ENCODE measurements at places on chromosomes 3 and 15.

GRCh38 chr15:40100123-40100946 lies 8.3 kb downstream of the BMF start:
- no peak for DNase-seq

DNA sequence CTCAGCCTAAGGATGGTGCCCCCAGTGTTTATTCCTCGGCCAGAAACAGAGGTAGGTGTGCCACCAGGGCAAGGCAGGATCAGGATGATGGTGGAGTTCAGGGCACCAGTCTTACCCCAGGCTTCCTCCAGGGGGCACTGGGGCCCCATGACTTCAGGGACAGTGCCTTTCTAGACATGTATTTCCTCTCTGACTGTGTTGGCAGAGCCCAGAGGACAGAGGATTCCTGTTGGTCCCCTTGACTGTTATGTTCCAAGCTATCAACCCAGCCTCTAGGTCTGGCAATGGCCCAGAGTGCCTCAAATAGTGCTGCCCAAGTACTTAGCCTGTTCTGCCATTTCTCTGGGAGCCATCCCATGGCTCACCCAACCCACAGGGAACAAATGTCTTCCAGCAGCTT lies 2.8 kb downstream of the HEMK1 start:
- DNase-seq = peak; percentile 69

GRCh38 chr15:99493461-99493860 lies 72.3 kb upstream of the MEF2A start:
- no peak for DNase-seq

- no peak for DNase-seq
Observed at GRCh38 chr3:124963755-124964154, 29.2 kb upstream of the MUC13 start.

- DNase-seq = no peak
Observed at GRCh38 chr3:61729038-61729634, 167.8 kb downstream of the PTPRG start.

- no peak for DNase-seq
Observed at GRCh38 chr3:127412578-127413317, 124.9 kb upstream of the PRR20G start.

GRCh38 chr15:86571873-86572272 lies 492.2 kb downstream of the AGBL1 start:
- no peak for DNase-seq

DNA sequence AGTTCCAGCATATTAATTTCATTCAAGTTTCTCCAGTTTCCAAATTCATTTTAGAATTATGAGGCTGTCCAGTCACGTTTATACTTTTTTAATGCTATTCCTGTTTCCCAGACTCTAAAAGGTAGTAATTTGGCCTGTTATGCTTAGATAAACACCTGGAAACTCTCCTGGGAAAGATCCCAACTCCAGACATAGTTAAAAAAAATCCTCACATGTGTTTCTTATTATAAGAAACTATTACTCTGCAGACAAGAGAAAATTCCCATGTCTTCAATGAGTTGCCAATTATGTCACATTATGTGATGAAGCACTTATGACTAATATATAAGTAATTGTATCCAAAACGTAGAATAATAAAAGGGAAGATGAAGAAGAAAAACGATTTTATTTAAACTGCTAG lies 137.1 kb upstream of the TMC3 start:
- DNase-seq = no peak

- no peak for DNase-seq
Observed at GRCh38 chr3:89506462-89507103, 399.2 kb downstream of the EPHA3 start.

GRCh38 chr3:156511987-156512677 lies 42.8 kb downstream of the SSR3 start:
- DNase-seq = no peak

DNA sequence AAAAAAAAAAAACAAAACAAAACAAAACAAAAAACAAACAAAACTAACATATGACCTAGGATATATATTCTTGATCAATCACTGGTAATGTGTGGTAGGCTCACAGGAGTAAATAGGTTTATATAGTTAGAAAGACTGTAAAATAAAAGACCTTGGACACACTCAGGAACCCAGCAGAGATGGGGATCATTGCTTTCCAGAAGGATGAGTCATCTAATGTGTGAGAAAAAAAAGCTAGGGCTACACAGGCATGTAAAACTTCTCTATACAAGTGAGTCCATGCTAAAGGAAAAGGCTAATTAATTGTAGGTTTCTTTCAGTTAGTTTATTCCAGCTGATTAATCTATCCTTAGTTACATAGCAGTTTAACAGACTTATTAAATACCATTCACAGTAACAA lies 710.3 kb upstream of the ARPP21 start:
- no peak for DNase-seq

GRCh38 chr3:110165753-110166152 lies 828.4 kb upstream of the DPPA4 start:
- no peak for DNase-seq

DNA sequence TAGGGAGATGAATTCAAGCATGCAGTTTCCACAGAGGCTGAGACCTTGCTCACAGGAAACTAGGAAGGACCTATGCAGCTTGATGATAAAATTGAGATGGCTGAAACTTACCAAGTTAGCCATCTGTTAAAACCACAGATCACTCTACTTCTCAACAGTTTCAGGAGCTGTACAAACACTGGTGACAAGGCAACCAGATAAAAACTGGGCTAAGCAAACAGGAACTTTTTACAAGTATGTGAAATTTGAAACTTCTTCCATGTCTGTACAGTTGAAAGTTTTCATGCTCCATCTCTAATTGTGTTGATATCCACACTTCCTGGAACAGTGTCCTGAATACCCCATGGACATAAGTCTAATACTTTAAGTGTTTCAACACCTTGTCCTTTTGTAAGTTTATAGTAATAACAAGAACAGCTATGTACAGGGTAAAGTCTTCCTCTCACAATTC lies 78.2 kb downstream of the FAIM start:
- no peak for DNase-seq

DNA sequence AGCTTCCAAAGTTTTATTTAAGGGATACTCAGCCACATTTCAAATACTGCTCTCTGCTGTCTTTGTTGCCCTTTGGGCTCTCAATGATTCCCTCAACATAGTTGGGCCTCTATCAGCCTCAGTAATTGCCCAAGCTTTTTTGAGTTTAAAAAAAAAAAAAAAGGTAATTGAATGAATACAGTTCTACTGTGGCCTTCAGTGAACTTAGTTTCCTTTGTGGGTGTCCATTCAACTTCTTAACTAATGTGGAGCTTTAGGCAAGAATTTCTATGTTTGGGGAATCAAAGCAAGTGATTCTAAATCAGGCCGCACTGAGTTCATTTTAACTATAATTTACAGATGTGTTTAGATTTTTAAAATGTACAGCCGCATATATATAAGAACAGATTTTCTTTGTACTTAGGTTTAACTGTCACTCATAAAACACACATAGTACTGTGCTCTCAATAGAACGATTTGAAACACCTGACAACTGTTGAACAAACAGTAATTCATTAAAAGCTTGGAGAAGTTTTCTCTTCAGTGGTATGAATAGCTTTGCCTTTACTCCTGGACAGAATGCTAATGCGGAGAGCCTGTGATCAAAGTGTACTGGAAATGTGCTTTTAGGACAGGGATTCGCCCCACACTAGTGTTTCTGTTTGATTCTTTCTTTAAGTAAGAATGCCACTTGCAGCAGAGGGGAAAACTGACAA lies 844.9 kb upstream of the SEMA6D start:
- DNase-seq = no peak

DNA sequence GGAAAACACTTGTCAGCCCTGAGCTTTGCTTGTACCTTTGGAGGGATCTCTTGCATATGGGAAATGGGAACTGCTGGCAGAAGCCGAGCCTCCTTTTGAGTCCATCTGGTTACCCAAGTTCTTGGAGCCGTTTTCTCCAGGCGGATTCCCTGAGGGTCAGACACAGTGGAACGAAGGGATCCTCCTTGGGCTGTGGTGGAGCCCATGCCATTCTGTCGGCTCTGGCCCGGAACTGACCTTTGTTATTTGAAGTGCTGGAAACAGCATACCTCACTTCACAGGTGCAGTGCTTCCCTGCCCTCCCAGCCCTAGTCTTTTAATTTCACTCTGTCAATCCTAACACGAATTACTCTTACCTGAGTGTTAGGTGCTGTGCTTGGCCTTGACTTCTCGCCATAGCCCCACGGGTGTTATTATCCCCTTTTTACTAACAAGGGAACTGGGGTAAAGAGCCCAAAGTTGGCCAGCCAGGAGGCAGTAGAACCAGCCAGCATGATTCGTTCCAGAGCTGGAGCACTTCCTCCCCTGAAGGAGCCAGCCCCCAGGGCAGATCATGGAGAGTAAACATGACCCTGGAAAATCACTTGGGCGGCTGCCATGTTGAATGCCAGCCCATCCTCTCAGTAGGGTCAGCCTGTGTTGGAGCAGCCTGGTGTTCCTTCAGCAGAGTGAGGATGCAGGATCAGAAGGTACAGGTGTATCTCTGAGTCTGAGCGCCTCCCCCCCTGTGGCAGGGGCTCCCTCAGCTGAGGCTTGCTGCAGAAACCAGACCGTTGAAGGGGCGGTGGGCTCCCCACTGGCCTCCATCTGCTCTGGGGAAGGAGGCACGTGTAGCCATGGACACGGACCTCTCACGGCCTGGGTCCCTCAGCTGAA lies 143.2 kb downstream of the DNAJB8 start:
- DNase-seq = no peak

DNA sequence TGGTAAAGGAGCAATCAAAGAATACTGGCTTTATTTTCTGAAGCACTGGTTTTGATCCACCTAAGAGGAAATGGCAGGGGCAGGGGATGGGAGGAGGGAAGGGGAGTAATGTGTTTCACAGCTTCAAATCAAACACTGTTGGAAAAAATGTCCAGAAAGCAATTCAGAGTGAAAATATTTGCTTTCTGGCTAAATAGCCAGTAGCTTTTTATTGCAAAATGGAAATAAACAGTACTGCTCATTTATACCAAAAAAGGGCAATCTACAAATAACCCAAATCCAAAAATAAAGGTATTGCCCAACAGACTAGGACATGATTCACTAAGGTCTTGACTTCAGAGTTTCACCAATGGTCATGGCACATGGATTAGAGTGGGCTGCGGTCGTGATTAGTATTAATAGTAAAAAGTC lies 279.3 kb upstream of the THBS1 start:
- DNase-seq = no peak

DNA sequence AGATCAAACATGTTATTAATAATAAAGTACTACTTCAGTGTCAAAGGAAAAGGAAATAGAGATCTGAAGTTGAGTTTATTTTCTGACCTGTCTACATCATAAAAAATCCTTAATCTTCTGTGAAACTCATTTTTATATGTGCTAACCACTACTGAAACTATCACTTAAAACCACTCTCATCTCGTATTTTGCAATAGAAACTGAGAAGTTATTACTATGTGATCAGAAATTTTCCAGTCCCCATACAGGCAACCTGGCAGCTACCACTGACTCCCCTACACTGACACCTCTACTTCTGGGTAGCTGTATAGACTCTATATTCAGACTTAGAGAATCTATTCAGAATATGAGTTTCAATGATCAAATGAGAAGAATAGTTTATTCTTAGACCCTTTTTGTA lies 8.3 kb downstream of the HDGFL3 start:
- DNase-seq = no peak

DNA sequence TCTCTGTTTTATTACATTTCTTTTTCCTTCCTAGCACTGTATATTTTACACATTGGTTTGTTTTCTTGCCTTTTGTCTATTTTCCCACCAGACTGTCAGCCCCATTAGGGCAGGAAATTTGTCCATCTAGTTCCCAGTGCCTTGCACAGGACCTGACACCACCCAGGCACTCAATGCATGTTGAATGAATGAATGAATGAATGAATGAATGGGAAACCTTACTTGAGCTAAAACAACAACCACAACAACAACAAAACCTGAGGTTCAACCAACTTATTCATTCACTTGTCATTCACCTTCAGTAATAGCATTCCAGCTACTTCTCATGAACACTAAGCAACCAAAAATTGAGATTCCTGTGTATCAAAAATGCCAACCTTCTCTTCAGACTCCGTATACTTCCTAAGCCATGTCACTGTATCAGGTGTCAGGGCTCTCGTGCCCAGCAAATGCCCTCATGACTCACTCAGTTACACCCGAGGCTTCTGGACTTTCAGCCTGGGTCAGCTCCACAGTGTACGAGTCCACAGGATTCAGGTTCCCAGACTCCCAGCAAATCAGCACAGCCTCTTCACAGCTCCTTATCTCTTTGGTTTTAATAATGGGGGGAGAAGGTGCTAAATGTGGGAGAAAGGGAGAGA lies 37.3 kb downstream of the FSD2 start:
- no peak for DNase-seq

DNA sequence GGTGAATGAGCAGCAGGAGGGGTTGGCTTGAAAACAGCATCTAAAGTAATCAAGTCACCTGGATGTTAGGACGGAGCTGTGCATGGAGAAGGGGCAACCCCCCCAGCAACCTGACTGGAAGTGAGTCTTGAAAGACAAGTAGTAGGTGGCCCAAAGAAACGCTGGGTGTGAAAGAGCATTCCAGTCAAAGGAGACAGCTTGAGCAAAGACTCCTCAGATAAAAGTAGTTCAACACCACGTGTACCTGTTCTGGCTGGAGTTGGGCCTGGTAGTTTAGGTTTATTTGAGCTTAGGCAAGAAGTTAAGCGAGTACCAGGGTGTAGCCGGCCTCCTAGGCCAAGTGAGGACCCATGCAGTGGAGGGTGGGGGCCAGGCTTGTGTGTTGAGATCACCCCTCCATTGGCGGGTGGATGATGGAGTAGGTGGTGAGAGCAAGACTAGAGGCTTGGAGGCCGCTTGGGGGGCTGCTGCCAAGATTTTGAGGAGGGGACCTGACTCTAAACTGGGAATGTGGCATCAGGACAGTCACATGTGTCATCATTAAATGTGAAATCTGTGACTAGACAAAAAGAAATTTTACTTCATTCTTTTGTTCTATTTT lies 61.3 kb downstream of the ABHD2 start:
- DNase-seq = no peak

- no peak for DNase-seq
Observed at GRCh38 chr3:6739288-6739687, 121.6 kb upstream of the GRM7 start.

GRCh38 chr3:115518100-115518852 lies 105.0 kb upstream of the GAP43 start:
- no peak for DNase-seq

- no peak for DNase-seq
Observed at GRCh38 chr3:108486941-108487340, 23.5 kb downstream of the MYH15 start.

DNA sequence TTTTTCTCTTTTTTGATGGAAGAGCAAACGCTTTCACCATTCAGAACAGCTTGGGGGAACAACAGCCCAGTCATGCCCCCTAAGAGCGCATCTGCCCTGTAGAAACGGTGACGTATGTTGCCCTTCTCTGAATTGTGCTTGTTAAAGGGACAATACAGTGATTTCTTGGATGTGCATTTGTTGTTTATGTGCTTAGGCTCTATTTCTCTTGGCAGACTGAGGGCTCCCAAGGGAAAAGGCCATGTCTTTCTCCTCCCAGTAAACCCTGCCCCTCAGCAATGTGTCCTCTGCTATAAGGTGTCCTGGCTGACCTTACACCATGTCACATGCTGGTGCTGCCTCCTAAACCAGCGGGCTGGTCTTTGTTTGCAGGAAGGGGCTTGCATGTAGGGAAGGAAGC lies 346.1 kb downstream of the EPHB1 start:
- DNase-seq = no peak

GRCh38 chr3:197533927-197534725 lies 21.6 kb downstream of the BDH1 start:
- DNase-seq = no peak
